ENCODE measurements at places on chromosomes 6 and 20.
A peak's percentile ranks its signal among the peaks of the same experiment; 100 is the strongest.

DNA sequence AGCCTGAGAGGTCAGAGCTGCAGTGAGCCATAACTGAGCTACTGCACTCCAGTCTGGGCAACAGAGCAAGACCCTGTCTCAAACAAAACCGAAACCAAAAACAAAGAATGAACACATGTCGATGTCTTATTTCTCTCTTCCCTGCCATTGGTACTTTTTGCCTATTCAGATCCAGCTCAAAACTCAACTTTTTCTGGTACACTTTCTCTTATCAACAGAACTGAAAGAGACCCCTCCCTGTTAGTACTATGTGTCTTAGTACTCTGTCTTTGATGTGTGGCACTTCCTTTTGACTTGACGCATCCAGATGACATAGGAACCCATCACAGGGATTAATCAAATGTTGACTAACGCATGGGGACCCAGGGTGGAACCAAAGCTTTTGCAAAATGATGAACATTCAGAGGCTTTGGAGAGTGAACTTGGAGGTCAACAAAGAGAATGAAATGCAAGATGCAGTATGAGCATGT, 44.8 kb downstream of the AKAP12 start:
- peak; percentile 29 for DNase-seq

- DNase-seq = no peak
These were observed 8.5 kb downstream of the STAU1 start for GRCh38 chr20:49179368-49180277.

GRCh38 chr20:45100563-45101245, at the start of gene KCNS1:
KCNS1 (minus strand) TSS chr20:45101127; CDS start chr20:45099236, 1,891 bp downstream.
- no peak for DNase-seq

DNA sequence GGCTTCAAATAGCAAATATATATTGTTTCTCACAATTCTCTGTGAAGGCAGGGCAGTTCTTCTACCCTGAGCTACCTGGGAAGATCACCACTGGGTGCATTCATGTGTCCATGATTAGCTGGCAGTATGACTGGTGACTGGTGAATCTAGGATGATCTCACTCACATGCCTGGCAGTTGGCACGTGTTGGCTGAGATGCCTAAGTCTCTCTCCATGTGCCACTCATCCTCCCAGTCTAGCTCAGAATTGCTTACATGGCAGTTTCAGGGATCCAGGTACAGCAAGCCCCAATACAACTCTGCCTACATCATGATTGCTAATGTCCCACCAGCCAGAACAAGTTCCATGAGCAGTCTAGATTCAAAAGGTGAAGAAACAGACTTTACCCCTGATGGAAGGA, 346.8 kb upstream of the CNR1 start:
- no peak for DNase-seq

GRCh38 chr6:170182781-170183120, 108.1 kb downstream of the DLL1 start:
- no peak for DNase-seq

- peak; percentile 7 for DNase-seq
These were observed 15.5 kb downstream of the SERPINB1 start for GRCh38 chr6:2826131-2826530.

DNA sequence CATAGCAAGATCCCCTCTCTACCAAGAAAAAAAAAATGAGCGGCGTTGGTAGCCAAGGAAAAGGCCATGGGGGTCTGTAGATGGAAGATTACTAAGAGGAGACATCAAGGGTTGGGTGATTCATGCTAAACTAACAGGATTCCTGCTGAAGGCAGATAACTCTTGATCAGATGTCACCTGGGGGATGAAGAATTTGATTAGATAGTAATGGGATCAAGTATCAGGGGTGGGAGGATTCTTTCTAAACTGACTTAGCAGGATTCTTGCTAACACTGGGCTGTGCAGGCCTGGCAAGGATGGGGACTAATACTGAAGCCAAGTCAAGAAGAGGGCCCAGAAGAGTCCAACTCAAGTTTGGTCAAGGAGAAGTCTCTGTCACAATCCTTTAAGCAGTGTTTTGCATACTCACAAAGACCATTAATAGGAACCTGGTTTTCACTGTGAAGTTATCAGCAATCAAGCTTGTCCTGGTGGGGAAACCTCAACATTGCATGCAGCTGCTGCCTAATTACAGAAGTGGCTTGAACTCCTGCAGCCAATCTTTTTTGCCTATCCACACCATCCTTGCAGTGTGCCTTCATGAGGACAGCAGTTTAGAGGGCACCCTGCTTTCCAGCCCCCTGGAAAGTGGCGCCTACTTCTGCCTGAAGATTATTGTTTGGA, 61.3 kb downstream of the ANKRD6 start:
- peak; percentile 35 for DNase-seq

- DNase-seq = no peak
These were observed 101.8 kb upstream of the PREP start for GRCh38 chr6:105504706-105505105.
